Hematopoietic multipotent progenitor cell treated with erythropoietin and hydrocortisone succinate and interleukin-3 and kit ligand, for 6 days (in vitro differentiated cells): ENCODE measurements at places on chromosomes 2 and 18.

DNA sequence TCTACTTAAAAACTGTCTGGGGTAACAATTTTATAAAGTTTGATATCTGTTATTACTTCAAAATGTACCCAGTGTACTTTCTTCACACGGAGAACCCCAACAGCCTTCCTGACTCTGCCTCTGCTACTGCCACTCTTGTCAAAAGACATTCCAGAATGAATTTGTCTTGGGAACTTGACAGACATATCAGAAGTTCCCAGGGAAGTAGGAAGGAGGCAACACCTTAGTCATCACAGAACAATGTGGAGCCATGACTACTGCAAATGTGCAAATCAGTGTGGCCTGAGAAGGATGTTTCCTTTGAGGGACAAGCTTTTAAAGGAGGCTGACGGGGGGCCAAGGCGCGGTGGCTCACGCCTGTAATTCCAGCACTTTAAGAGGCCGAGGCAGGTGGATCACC, 133.8 kb upstream of the RNF152 start:
- DNase-seq, result no peak

DNA sequence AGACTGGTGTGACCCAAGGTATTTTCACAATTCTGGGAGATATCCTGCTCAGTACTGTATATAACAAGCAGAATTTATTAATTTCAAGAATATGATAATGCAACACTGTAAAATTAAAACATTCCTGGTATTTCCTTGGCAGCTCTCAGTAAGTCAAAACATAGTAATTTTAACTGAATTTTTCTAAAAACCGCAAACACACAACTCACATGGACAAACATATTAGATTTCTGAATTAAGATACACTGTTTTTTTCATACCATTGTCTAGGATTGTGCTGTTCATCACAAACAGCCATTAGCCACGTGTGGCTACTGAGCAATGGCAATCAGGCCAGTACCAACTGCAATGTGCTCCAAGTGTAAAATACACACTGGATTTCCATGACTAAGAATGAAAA, 29.6 kb downstream of the LPIN2 start:
- no peak for DNase-seq

- no peak for DNase-seq
These were observed 43.4 kb upstream of the DNAJC10 start for GRCh38 chr2:182672466-182673165.

DNA sequence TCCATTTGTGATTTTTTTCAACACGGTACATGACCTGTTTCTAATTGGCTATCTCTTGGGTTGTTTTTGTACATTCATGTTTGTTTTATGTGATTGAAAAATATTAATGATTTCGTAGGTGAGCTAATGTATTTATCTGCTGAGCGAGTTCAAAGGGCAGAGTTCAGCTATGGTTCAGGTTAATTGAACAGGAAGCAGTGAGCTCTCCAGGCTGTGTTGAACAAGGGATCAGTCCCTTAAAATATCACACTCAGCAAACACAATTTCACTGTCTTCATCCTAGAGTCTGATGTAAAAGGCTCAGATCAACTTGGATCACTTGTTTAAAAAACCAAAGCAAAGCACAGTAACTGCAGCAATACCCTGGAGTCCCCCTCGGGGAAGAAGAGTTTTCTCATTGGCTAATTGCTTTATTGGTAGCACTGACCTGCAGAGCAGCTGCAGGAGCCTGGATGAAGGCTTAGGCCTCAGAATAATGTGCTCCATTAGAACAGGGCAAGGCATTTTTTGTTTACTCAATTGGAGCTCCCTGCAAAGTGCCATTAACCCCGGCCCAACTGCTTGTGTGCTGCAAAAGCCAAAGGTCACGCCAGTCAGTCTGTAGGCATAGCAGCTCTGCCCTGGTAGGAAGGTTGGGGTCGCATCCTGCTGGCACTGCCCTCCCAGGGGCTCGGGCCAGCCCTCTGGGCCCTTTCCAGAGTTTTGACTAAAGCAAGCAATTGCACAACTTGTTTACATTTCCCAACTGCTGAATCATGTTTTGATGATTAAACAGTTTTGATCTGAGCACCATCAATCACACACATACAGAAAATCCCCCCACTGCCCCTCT, 10.5 kb downstream of the ONECUT2 start:
- no peak for DNase-seq

- DNase-seq, result no peak
These were observed 68.3 kb upstream of the ACYP2 start for GRCh38 chr2:54047091-54047490.

DNA sequence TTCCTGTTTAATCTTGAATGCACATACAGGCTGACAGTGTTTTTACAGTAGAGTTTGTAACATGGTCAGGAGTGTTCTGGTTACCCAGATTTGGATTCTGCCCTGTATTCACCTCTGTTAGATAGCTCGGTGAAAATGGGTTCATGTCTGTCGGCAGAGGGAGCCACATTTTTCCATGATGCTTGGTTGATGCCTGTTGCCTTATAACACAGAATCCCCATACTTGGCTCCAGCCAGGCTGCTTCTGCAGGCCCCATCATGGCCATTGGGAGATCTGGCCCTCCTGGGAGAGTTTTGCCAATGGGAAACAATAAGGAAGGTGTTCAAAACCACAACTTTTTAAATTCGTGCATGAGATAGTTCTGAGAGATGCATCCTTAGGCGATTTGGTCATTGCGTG, 78.1 kb downstream of the WDSUB1 start:
- DNase-seq, result no peak

- peak; percentile 47 for DNase-seq
These were observed 11.1 kb downstream of the HADHB start for GRCh38 chr2:26255759-26256384.

DNA sequence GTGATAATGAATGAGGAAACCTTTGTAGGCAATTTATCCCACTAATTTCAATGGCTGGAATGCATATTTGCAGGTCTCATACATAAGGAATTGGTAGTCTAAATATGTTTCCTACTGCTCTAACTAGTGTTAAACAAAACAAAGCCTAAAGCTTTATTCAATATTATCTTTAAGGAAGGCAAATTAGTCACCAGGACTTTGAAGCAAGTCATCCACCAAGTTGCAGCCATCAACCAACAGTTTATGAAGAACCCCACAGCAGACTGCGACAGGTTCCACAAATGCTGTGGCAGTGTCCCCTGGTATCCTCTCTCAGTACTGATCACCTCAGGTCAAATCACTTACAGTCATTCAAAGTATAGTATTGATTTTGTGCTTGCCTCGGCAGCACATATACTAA, 181.5 kb upstream of the ZFP36L2 start:
- no peak for DNase-seq

DNA sequence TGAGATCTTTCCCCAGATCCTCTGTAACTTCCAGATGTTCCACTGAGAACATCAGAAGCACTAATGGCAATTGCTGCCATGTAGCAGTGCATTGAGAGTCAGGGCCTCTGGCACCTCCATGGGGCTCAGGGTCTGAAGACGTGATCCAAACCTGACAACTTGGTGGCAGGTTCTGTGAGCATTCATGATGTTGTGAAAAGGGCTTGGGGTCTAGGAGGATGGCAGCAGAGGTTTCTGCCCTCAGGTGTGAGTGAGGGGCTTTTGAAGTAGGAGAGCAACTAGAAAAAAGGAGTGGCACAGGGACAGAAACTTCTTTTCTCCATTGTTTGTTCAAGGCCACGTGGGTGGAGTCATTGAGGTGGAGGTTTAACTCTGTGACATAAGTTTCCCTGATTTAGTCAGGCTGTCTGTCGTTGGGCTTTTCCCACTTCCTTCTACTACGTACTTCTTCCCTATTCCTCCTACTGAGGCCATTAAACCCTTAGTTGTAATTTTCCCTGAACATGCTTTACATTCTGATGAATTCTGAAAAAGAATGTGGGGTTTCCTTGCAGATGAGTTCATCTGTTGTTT, 13.1 kb downstream of the CFLAR start:
- peak; percentile 54 for DNase-seq

GRCh38 chr2:40346535-40347354, 105.1 kb downstream of the SLC8A1 start:
- no peak for DNase-seq

DNA sequence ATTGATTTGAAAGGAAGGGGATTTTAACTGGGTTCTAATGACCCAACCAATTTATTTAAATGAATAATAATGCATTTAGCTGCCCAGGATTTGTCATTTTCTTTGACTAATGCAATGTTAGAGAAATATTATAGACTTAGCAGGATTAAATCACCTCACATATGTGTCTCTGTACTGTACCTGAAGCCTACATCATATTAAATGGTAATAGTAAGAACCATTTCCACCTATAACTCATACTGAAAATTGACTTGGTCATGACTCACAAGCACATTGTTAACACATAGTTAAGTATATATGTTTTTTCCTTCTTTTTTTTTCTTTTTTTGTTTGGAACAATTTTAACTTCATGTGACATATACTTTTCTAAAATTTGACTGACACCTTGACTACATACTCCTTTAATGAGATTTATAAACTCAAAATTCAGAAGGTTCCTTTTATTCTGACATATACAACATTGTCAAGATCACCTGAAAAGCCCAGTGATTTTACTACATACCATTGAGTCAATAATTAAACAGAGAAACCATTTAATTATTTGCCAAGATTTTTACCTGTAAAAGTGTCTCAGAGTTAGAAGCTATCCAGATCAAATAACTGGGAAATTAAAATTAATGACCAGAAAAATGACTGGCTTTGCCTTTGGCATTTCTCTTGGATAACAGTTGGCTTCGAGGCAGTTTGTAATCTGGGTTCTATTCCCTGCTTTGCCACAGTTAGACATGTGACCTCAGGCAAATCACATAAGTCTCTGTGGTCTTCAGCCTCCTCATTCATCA, 58.8 kb upstream of the CDC42EP3 start:
- no peak for DNase-seq

DNA sequence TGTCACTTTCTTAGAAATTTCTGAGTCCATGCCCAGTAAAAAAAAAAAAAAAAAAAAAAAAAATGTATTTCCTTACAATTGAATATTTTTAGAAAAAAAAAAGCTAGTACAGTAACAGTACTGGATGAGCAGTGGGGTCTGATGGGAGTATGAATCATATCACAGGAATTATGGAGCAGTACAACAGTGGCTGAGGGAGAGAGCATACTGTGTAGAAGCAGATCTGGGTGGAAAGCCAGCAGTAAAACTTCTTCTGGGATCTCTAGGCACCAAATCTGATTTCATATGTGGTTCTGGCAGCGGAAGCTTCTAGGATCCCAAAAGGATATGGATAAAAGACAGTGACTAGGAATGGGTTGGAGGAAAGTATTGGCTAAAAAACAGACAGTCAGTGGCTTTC, 414.9 kb upstream of the FSHR start:
- DNase-seq, result no peak

GRCh38 chr2:43178602-43179542, 47.5 kb downstream of the ZFP36L2 start:
- DNase-seq, result peak; percentile 97

GRCh38 chr2:193584522-193584938, 1389.8 kb upstream of the TMEFF2 start:
- DNase-seq, result peak; percentile 71

GRCh38 chr18:44290366-44290977, 390.2 kb upstream of the SETBP1 start:
- DNase-seq, result no peak

- DNase-seq, result no peak
These were observed 314.0 kb upstream of the ID2 start for GRCh38 chr2:8367833-8368232.

GRCh38 chr18:56727399-56727798, 76.2 kb downstream of the WDR7 start:
- DNase-seq, result no peak

DNA sequence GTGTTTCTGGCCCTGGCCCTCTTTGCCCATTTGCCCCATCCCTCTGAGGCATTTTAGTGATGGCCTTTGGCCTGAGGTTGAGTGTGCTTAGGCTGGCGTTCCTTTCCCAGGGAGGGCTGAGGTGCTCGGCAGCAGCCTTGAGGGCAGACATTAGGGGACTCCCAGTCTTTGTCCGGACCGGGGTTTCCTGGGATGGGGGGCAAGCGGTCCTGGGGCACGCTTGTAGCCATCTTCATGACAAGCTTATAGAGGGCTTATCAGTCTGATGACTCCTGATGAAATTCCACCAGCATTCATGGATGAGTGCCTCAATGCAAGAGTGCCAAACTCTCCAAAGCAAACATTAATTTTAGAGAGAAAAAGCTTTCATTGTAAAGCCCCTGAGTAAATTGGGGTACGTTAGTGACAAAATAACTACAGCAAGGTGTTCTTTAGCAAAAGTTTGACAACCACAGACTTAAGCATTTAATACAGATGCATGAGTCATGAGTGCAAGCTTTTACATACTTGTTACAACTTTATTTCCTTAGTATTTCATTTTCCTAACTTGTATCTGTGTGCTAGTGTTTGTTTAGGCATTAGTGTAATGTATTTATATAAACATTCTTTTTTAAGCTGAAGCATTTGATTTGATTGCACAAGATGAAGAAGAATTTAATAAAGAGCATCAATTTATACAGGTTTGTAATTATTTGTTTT, 45.6 kb downstream of the CEP192 start:
- no peak for DNase-seq
